Aorta (tissue), 5 donors: ENCODE measurements at places on chromosomes 7 and 10. TPM values are rescaled to one million over a fixed set of nuclear protein-coding genes. Genes with fewer than 3 reads are reported as not detected.

The CRPPA gene
- total RNA-seq, result 2.1 TPM

The PTPRZ1 gene
- 2.2 TPM for total RNA-seq

The TMEM229A gene
- total RNA-seq, result not detected

The NKX1-2 gene
- not detected for total RNA-seq

DNA sequence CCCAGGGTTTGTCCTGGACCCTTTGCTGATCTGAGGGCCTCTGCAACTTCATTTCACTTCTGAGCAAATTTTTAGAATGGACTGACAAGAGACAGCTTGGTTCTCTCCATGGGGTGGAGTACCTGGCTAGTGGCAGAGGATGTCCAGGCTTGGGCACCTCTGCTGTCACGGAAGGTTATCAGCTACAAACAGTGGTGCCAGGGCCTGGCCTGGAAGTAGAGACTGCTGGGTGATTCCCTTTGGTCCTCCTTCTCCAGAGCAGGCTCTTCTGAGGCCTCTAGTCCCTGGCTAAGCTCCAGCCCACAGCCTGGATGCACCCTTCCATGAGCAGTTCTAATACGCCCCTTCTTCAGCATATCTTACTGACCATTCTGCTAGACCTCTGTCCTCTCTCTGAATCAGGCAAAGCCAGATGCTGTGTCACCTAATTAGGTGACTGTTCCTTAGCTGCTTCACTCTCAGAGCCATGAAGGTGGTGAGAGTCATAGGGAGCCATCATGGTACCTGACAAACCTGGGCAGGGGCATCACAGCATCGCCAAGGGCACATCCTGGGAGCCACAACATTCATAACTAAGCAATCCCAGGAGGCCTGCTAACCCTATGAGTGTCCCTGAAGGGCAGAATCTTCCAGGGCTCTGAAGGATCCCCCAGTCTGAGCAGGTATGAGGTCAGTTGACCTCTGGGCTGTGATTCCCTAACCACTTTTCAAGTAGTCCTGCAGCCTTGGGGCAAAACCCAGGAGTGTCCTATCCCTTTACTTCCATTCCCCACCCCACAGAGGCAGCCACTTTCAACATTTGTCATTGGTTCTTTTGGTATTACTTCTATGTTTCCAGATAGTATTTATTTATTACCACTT lies 4.0 kb downstream of the ARHGAP22 start:
- peak; percentile 30 for DNase-seq

- no peak for DNase-seq
Observed at GRCh38 chr7:150855046-150855445, 2.7 kb downstream of the AOC1 start.

GRCh38 chr7:47405286-47405904 lies 176.5 kb downstream of the TNS3 start:
- no peak for DNase-seq

DNA sequence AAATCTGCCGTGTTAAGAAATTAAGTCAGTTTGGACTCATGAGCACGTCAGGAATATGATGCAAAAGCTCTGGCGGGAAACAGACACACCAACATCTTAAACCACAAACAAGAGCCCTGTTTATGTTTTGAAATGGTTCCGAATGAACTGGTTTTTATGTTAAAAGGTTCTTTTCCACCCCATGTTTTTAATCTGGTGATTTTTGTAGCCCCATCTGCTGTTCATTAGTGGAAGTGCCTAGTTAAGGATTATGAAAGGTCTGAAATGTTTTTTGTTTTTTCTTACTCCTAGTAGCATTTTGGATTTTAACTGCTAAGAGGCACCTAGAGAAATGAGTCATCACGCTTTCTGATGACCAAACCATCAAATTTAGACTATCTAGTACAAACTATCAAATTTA lies 404.1 kb upstream of the MKI67 start:
- DNase-seq, result no peak

DNA sequence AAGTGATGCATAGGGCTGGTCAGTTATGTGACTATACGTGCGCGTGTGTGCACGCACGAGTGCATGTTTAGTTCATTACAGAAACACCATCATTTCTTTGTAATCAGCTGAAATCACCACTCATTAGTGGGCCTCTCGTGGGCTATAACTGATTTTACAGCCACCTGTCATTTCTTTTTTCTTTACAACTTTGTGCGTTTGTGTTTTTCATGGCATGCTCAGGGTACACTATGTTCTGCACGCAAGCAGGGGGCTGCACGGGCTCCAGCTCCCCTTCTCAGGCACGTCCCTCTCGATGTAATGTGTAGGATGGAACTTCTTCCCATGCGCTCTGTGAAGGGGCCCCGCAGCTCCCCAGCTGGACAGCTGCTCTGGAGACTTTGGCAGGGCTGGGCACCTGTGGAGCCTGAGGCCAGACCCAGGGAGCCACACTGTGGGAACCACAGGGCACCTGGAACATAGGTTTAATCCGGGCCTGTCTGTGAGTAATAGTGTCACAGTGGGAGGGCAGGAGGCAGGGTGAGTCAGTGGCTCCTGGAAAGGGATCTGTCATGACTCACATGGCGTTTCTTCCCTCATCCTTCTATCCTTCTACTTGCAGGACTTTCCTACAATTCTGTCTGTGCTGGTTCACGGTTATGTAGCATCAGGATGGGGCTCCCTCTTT lies 4.9 kb downstream of the GCK start:
- DNase-seq, result no peak

DNA sequence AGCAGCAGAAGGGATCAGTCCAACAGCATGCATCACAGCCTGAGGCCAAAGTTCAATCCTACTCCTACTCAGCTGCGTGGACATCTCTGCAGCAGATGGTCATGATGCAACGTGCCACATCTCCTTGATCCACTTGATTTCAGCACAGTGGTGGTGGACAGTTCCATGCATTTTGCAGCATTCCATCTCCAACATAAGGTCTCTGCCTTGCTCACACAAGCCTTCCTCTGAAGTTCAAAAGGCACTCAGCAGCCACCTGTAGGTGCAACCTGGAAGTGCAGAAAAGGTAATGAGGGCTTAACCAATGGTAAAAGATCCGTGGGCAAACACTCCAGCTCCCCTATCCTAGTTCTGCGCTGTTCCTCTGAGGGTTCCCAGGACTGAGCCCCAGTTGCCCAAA lies 57.5 kb upstream of the CHCHD3 start:
- no peak for DNase-seq

GRCh38 chr10:58857251-58857805 lies 319.1 kb upstream of the PHYHIPL start:
- no peak for DNase-seq

GRCh38 chr7:44134943-44135628 lies 6.0 kb downstream of the MYL7 start:
- no peak for DNase-seq

DNA sequence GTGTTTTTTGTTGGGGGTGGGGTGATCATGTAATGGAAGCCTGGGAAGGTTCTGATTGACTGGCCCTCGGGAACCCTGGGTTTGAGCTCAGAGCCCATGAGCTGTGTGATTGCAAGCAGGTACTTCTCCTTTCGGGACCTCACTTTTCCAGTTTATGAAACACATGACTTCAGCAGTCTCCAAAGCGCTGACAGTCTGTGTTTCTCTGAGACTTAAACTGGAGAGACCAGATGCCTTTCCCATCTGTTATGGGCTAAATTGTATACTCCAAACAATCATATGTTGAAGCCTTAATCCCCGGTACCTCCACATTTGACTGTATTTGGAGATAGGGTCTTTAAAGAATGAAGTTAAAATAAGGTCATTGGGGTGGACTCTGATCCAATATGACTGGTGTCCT lies 493.6 kb downstream of the GALNT17 start:
- no peak for DNase-seq

GRCh38 chr7:19899529-19899928 lies 126.1 kb upstream of the TMEM196 start:
- DNase-seq, result no peak

GRCh38 chr7:50262446-50262845 lies 42.1 kb upstream of the IKZF1 start:
- DNase-seq, result no peak

DNA sequence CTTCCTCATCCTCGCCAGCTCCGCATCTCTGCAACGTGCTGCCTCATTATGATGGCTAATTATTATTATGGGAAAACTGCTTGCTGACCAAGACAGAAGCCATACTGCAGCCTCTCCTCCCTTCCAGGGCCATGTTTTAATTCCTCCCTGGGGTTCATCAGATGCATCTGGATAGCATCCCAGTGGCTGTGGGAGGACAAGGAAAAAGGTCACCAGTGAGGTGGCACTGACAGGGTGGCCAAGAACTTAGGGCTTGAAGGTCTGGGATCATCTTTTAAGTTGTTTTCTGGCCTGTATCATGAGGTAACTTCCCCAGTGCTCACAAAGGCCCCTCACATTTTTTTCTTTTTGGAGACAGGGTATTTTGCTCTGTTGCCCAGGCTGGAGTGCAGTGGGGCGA lies 39.6 kb downstream of the KCNH2 start:
- no peak for DNase-seq
